ENCODE measurements at places on chromosomes 3 and 15.
A peak's percentile ranks its signal among the peaks of the same experiment; 100 is the strongest.

- no peak for ATAC-seq
These were observed 210.2 kb downstream of the TJP1 start for GRCh38 chr15:29612096-29612495.

- ATAC-seq = no peak
These were observed 75.3 kb upstream of the STRIT1 start for GRCh38 chr3:155368786-155369185.

- ATAC-seq = no peak
These were observed 161.9 kb upstream of the CADPS start for GRCh38 chr3:63037116-63037515.

GRCh38 chr15:40054855-40055575 lies 16.0 kb upstream of the SRP14 start:
- peak; percentile 82 for ATAC-seq

GRCh38 chr3:186471771-186472170 lies 72.4 kb downstream of the CRYGS start:
- ATAC-seq = no peak

- ATAC-seq = no peak
These were observed 635.5 kb downstream of the TBL1XR1 start for GRCh38 chr3:176561826-176562225.

GRCh38 chr3:7646851-7647250 lies 785.9 kb downstream of the GRM7 start:
- ATAC-seq = no peak
